Activated naive CD4-positive, alpha-beta T cell treated with anti-CD3 and anti-CD28 coated beads, Interleukin-2, amount 50 U/mL, for 72 hours (primary cell): ENCODE measurements at places on chromosomes 12 and 14. TPM values are rescaled to one million over a fixed set of nuclear protein-coding genes. Genes with fewer than 3 reads are reported as not detected.

GRCh38 chr12:16348435-16349130, 1.1 kb downstream of the MGST1 start:
- no peak for DNase-seq

DNA sequence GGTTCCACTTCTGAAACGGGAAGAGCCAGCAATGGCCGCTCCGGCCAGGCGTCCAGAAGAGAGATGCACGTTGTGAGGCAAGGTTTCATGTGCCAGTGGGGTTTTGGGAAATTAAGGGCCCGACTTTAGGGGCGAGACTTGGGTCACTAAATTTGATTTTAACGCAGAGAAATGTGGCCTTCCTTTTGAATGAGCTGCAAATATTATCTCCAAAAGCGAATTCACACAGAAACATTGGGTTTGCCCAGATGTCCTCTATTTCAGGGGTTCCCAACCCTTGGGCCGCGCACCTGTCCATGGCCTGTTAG, 2.3 kb upstream of the RNASE4 start:
- no peak for DNase-seq

DNA sequence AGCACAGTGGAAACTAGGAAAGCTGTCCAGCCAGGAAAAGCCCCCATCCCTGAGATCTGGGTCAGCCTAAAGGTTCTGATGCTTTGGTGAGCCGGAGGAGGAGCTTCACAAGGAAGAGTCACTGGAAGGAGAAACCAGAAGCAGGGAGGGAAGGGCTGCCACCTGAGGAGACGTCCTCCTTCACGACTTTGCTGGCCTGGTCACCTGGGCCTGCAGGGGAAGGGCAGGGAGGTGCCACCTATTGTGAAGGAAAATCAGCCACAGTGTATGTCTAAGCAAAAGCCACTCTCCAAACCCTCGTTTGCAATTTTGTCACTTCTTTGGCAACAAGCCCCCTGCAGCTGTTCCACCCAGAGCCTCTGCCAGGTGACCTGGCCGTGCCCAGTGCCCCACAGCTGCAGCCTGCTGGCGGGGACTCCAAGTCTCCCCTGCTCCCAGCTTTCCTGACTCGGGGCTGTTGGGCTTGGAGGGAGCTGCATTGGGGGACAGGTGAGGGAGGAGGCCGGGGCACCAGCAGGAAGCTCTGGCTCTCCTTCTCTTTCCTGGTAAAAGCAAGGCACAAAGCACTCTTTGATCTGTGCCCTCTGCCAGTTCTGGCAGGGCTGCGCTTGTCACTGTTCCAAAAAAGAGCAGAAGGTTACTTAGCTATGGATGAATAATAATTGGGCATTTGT, 120.9 kb upstream of the BCL2L14 start:
- DNase-seq: no peak

DNA sequence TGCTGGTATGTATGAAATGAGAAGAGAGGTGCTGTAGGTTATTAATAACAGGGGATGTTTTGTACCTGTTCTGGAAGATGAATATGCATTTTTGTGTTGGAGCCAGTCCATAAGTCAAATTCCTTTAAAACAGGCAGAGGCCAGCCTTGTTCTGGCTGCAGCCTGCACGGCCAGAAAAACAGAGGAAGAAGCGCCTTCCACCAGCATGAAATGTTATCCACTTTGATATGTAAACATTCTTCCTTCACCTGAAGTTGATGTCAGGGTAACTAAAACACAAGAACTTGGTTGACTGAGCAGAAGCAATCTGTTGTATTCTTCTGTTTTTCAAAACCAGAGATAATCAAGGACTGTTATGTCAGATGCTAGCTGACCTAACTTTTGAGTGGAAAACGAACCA, 237.9 kb upstream of the PLEKHG7 start:
- no peak for DNase-seq

The KCNC2 gene
- total RNA-seq: not detected

The HCFC2 gene
- total RNA-seq: 6.9 TPM

The TMBIM4 gene
- 26.5 TPM for total RNA-seq
